Head of caudate nucleus (tissue), 42 donors: ENCODE measurements at places on chromosomes 11 and 22.
A peak's percentile ranks its signal among the peaks of the same experiment; 100 is the strongest.

DNA sequence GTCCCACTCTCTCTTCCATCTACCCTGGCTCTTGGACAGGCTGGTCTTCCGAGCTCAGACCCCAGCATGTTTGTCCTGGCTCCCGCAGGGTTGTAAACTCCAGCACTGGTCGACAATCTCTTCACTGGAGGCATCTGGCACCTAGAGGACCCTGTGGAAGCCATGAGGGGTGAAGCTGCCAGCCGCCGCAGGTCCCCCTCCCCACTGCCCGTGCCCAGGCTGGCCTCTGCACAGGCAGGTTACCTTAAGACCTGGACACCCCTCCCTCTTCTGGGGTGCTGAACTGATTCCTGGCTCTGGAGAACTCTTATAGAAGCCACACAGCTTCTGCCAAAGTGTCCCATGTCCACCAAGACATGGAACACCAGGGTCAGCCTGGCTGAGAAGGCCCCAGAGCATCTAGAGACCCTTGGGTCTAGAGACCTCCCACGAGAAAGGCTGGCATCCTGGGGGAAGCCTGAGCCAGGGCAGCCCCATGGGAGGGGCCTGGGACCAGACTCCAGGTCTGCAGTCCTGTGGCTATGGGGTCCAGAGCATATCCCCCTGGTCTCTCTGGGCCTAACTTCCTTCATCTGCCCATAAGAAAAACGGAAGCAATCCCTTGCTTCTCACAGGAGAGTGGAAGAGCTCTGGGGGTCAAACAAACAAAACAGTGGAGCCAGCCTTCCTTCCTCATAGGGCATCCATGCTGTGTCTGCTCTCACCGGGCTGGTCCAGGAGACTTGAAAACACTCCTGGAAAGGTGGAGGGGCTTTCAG is 30.6 kb downstream of the LMO1 start:
- DNase-seq: no peak

DNA sequence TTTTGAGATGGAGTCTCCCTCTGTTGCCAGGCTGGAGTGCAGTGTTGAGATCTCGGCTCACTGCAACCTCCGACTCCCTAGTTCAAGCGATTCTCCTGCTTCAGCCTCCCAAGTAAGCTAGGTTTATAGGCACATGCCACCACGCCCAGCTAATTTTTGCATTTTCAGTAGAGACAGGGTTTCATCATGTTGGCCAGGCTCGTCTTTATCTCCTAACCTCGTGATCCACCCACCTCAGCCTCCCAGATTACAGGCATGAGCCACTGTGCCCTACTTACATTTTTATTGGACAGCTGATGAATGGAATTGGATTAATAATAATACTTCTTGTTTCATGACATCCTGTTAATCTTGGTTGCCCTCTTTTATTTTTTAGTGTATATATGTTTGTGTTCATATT is 3.0 kb upstream of the MRGPRD start:
- DNase-seq: peak; percentile 33

DNA sequence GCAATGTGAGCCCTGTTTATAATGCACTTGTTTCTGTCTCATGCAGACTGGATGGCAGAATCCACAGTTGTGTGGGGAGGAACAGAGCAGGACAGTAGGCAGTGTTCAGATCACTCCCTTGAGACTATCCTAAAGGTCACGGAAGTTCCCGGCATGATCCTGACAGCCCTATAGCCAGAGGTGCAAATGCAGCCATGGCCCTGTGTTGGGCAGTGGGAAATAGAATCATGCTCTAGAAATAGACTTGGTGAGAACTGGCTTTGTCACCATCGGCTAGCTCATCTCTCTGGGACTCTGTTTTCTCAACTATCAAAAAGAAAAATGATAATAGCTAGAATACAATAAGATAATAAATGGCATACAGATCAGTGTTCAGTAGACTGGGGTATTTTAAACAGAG is 123.2 kb downstream of the FEZ1 start:
- DNase-seq: no peak

- no peak for DNase-seq
Measured at GRCh38 chr22:40018051-40018450, 23.3 kb downstream of the FAM83F start.

- DNase-seq: no peak
Measured at GRCh38 chr11:114082415-114082748, 22.9 kb downstream of the ZBTB16 start.

- DNase-seq: no peak
Measured at GRCh38 chr11:57498540-57498939, 17.0 kb downstream of the SLC43A1 start.

DNA sequence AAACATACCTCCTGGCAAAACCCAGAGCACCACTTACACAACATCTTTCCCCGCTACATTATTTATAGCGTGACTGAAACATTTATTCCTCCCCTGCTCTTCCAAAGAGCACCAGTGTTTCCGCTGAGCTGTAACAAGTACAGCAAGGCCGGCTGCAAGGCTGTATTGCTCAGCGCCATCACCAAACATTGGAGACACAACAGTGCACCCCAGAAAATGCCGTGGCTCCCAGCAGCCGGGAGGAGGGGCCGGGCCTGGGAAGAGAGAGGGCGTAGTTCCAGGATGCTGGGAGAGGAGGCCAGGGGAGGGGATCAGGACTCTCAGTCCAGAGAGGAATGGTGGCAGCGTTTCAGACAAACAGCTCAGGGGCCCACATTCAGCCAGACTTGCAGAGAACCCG is 133.2 kb downstream of the DSCAML1 start:
- peak; percentile 78 for DNase-seq

- peak; percentile 64 for DNase-seq
Measured at GRCh38 chr11:126997196-126997595, 3.4 kb downstream of the KIRREL3 start.

DNA sequence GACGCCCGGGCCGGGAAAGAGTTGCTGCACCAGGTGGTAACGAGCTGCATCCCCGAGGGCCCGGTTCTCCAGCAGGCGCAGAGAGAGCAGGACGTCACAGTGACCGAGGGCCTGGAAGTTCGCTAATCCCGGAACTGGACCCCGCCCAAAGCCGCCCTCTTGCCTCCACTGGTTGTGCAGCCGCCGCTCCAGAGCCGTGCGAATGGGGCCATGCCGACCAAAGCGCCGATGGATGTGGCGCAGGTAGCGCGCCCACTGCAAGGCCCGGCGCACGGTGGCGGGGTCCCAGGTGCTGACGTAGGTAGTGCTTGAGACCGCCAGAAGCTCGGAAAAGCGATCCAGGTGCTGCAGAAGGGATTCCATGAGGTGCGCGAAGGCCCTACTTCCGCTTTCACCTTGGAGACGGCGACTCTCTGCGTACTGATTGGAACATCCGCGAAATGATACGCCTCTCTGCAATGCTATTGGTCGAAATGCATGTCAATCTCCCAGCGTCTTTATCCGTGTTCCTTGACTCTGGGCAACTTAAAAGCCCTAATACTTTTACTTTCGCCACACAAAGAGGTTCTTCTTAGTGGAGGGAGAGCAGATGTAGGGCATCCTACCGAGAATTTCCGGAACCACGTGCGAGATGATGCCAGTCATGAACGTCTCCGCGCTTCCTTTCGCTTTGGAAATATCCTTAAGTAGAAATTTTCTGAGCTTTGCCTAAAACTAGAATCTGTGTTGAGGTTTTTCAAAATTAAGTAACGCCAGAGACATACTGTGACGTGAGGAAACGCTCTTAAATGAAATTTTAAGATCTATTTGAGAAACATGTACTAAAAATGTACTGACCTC is at the start of gene FANCF:
Gene FANCF (minus strand): TSS at position 376 of the 840 bp plus-strand sequence. CDS start 13 bp downstream, at position 363.
- peak; percentile 91 for DNase-seq

DNA sequence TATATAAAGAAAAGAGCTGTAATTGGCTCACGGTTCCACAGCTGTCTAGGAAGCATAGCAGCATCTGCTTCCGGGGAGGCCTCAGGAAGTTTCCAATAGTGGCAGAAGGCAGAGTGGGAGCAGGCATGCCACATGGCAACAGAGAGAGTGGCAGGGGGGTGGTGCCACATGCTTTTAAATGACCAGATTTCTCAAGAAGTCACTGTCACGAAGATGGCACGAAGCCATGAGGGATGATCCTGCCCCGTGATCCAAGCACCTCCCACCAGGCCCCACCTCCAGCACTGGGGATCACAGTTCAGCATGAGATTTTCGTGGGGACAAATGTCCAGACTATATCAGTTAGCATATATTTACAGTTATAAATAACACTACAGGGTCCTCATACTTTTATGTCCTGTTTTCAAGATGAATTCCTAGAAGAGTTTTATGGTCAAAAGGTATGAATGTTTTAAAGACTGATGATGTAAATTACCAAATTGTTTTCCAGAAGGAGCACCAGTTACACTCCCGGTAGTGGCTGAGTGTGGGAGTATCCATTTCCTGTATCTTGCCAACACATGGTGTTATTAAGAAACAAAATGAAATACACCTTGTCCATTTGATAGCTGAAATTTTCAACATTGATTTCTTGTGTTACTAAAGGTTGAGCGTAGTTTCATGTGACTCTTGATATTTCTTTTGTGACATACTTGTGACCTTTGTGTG is 19.2 kb downstream of the FAM118A start:
- no peak for DNase-seq

DNA sequence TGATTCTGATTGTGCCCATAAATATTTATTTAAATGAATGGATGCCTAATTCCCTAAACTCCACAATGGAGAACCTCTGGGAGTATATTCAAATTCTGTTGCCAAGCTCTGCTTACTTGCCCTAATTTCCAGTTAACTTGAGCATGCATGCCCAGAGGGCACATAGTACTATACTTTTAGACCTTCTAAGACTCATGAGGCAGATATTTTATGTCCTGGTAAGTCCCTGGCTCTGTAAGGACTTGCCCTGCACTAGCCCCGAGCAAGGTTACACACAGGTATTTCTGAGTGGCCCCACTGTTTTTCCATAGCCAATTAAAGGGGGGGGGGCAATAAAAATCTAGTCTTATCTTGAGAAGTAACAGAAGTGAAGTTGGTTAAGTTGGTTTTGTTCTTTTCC is 21.1 kb upstream of the CAPRIN1 start:
- no peak for DNase-seq

- DNase-seq: no peak
Measured at GRCh38 chr11:11476971-11477645, 124.1 kb upstream of the CSNK2A3 start.

- peak; percentile 1 for DNase-seq
Measured at GRCh38 chr22:49770547-49771265, 57.0 kb downstream of the BRD1 start.

- DNase-seq: no peak
Measured at GRCh38 chr11:101433151-101433550, 150.7 kb downstream of the TRPC6 start.

DNA sequence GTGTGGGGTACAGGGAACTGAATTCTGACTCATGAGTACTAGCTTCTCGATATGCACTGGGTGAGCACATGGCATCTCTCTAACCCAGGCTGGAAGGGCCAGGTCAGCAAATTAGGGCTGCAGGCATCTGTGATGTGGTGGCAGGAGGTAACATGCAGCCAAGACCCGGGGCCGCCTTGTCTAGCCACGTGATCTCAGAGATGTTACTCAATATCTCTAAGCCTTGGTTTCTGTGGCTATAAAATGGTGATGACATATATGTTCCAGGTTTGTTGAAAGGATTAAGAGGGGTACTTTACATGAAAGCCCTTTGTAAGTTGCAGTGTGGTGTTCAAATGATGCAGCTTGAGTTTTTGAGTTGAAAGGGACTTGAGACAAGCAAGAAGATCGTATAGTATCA is 3.2 kb downstream of the ST14 start:
- DNase-seq: no peak

GRCh38 chr11:113444502-113445123 is 30.6 kb downstream of the DRD2 start:
- no peak for DNase-seq

DNA sequence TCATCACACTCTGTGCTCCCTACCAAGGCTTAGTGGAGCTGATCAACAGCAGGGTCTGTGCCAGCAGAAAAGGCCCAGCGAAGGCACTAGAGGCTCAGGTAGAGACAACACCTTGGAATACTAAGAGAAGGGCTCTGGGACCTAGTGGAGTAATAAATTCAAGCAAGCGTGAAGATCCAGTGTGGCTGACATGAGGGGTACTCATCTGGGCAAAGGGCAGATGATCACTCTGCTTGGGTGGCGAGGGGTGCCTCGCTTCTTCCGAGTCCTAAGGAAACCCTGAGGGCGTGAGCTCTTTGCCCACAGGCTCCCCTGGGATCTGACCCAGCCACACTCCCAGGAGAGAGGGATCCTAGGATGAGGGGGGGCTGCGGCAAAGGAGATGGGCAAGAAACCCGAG is 3.5 kb upstream of the TPBGL start:
- DNase-seq: no peak
